ENCODE measurements at places on chromosomes 2 and 18. TPM values are rescaled to one million over a fixed set of nuclear protein-coding genes. Genes with fewer than 3 reads are reported as not detected.

DNA sequence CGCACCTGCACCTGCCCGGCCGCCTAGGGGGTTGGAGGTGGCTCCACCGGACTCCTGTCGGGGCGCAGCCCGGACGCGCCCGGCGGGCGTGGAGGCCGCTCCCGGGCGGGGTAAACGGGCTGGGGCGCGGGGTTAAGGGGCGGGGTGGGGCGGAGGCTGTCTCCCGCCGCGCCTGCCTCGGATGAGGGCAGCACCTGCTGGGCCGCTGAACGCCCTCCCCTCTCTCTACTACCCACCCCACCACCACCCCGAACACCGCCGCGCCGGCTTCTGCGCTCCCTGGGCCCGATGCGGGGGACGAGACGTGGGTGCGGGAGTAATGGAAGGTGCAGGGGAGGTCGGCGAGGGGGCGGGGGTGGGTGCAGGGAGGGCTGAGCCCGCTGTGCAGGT lies 224.8 kb upstream of the ID2 start:
- H3K27me3 ChIP-seq, result peaks cover 70% of the 10 kb centered on the region
- no peak overlapping the region for H3K4me3 ChIP-seq
- peak; percentile 47 for DNase-seq
- no peaks in the 10 kb centered on the region for H3K36me3 ChIP-seq
- no peak overlapping the region for H3K27ac ChIP-seq
- peaks cover 5% of the 10 kb centered on the region for H3K4me1 ChIP-seq

The PTH2R gene
- 6.0 TPM for total RNA-seq

DNA sequence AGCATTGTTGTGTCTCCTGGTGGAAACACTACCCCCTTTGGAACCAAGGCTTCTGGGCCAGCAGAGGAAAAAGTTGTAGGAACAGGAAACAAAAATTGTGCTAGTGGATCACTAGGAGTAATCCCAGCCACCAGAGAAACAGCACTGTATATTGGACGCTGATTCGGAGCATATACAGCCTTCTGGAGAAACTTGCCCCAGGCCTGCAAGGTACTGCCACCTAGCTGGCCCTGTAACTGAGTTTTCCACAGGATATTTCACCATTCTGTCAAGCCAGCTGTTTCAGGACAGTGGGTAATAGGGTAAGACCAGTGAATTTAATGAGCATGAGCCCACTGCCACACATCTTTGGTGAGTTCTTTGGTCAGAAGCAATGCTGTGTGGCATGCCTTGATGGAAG lies 25.1 kb upstream of the EMILIN2 start:
- H3K27me3 ChIP-seq, result no peaks in the 10 kb centered on the region
- H3K4me1 ChIP-seq, result peaks cover 5% of the 10 kb centered on the region
- H3K27ac ChIP-seq, result no peak overlapping the region
- H3K4me3 ChIP-seq, result no peak overlapping the region

DNA sequence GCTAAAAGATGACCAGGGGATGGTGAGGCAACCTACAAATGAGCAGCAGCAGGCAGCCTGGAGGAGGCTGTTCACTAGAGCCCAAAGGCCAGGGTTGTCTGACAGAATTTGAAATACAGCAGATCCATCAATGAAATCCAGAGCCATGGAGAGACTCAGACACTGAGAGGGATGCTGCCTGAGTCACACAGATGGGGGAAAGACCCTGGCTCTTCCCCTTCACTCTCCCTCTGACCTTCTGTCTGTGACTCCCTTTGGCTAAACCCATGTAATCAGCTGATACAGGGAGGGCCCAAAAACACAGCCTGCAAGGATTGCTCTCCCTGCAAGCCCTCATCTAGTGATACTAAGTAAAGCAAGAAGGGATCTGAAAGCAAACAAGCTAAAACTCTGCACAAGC lies 166.5 kb upstream of the SPOPL start:
- DNase-seq, result no peak
- no peaks in the 10 kb centered on the region for H3K36me3 ChIP-seq
- no peak overlapping the region for H3K27ac ChIP-seq
- H3K4me1 ChIP-seq, result no peaks in the 10 kb centered on the region
- no peaks in the 10 kb centered on the region for H3K27me3 ChIP-seq

The MAP2 gene
- 0.13 TPM for total RNA-seq

GRCh38 chr2:11154016-11154922 lies 998 bp upstream of the SLC66A3 start:
- no peaks in the 10 kb centered on the region for H3K36me3 ChIP-seq
- H3K4me3 ChIP-seq, result peak overlapping the region; percentile 47
- H3K4me1 ChIP-seq, result peaks cover 13% of the 10 kb centered on the region
- no peak for DNase-seq

GRCh38 chr2:113175042-113175628 lies 1.4 kb downstream of the PSD4 start:
- H3K27me3 ChIP-seq, result no peaks in the 10 kb centered on the region
- H3K4me3 ChIP-seq, result peak overlapping the region; percentile 70
- peaks cover 32% of the 10 kb centered on the region for H3K4me1 ChIP-seq
- no peak overlapping the region for H3K27ac ChIP-seq

GRCh38 chr2:71943238-71944182 lies 204.2 kb downstream of the CYP26B1 start:
- H3K4me1 ChIP-seq, result no peaks in the 10 kb centered on the region
- H3K27me3 ChIP-seq, result peaks cover 39% of the 10 kb centered on the region
- no peak overlapping the region for H3K27ac ChIP-seq
- H3K4me3 ChIP-seq, result no peak overlapping the region

The CWC22 gene
- 31.1 TPM for total RNA-seq

GRCh38 chr2:179558010-179558934 lies 293.6 kb upstream of the SESTD1 start:
- no peaks in the 10 kb centered on the region for H3K27me3 ChIP-seq
- DNase-seq, result no peak
- H3K36me3 ChIP-seq, result no peaks in the 10 kb centered on the region
- no peak overlapping the region for H3K4me3 ChIP-seq
- no peaks in the 10 kb centered on the region for H3K4me1 ChIP-seq

- H3K36me3 ChIP-seq, result no peaks in the 10 kb centered on the region
- no peaks in the 10 kb centered on the region for H3K27me3 ChIP-seq
- no peak overlapping the region for H3K4me3 ChIP-seq
- peaks cover 23% of the 10 kb centered on the region for H3K4me1 ChIP-seq
- DNase-seq, result peak; percentile 46
These were observed 22.5 kb upstream of the ACVR1 start for GRCh38 chr2:157898591-157898996.

The ZNF804A gene
- total RNA-seq, result 0.73 TPM

DNA sequence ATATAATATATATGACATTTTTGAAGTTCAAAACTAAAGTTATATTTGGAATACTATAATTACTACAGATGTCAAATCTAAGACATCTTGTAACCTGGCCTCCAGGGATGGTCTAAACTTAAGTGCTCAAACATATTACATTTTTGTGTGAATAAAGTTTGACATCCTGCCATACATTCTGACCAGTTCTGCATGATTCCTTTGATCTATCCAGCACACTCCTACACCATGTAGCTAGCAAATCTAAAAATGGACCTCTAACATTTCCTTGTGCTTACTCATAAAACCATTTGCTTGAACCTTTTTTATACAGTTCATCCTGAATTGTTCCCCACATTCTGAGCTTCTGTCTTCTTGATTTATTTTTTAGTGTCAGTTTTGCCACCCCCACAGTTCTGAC lies 294.3 kb upstream of the ZNF804A start:
- no peak overlapping the region for H3K4me3 ChIP-seq
- no peaks in the 10 kb centered on the region for H3K36me3 ChIP-seq
- H3K27ac ChIP-seq, result no peak overlapping the region
- no peak for DNase-seq

The CPLX4 gene
- not detected for total RNA-seq

GRCh38 chr2:216414772-216415319 lies 2.6 kb downstream of the SMARCAL1 start:
- peaks cover 27% of the 10 kb centered on the region for H3K4me1 ChIP-seq
- no peak overlapping the region for H3K4me3 ChIP-seq
- H3K36me3 ChIP-seq, result peaks cover 37% of the 10 kb centered on the region
- no peaks in the 10 kb centered on the region for H3K27me3 ChIP-seq
- H3K27ac ChIP-seq, result peak overlapping the region; percentile 4
- no peak for DNase-seq

The DYSF gene
- 0.80 TPM for total RNA-seq

The SLC19A3 gene
- total RNA-seq, result not detected

The TUBA4B gene
- total RNA-seq, result not detected

The NT5DC4 gene
- total RNA-seq, result 6.8 TPM

The ONECUT2 gene
- total RNA-seq, result 2.5 TPM

DNA sequence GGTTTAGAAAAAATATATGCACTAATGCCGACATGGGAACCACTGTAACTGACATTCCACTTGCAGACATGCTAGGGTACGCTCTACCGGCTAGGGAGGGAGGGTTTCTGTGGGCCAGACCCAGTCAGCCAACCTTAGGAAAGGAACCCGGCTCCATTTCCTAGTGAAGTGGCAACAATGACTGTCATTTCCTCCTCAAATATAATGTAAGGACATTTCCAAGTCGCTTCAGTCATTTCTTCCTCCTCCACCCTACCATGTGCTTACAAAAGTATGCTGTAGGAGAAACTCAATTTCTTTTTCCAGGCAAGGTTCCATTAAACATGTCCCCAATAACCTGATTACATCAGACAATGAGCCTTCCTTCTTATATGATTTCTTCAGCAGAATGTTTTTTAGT lies 64.3 kb upstream of the PSMD14 start:
- H3K36me3 ChIP-seq, result no peaks in the 10 kb centered on the region
- no peak for DNase-seq
- H3K4me3 ChIP-seq, result no peak overlapping the region
- peaks cover 2% of the 10 kb centered on the region for H3K4me1 ChIP-seq
- no peaks in the 10 kb centered on the region for H3K27me3 ChIP-seq

The TTC32 gene
- total RNA-seq, result 40.8 TPM

Measured in K562 (cell line).